ENCODE measurements at places on chromosomes 4 and X. TPM values are rescaled to one million over a fixed set of nuclear protein-coding genes. Genes with fewer than 3 reads are reported as not detected.

The FSTL5 gene
- 0.68 TPM for total RNA-seq

The MAGEC1 gene
- total RNA-seq: not detected

The PPEF2 gene
- 0.05 TPM for total RNA-seq

DNA sequence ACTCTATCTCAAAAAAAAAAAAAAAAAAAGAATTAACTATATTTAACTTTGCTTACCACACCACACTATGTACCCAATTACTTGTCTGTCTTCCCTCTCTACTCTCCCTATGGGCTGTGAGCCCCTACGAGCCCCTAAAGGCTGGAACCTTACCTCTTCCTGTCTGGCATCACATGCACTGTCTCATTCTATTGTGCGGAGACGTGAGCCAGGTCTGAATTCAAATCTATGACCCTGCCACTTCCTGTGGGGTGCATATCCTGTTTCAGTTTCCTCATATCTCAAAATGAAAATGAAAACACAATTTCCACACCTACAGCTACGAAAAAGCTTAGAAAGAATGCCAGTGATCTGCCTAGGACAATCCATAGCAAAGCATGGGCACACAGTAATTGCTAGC is 42.9 kb upstream of the HS3ST1 start:
- no peak for DNase-seq

DNA sequence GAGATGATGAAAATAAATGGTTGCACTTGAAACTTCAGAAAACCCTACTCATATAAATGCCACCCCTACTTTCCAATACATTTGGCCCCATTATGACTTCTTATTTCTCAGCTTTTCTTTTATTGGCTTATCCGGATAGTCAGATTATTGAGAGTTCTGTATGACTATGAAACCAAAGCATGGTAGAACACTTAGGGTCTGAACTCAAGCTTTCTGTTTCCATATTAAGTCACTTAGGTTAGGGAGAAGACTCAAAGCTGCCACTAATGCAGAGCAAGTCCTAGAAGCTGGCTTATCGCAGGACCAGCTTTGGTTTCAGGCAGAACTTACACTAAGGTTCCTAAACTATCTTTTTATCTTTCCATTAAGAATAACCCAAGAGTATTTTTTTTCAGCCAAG is 229.9 kb upstream of the CPEB2 start:
- no peak for DNase-seq

- DNase-seq: no peak
Observed at GRCh38 chr4:55503169-55503568, 43.5 kb downstream of the CLOCK start.
